Mucosa of descending colon (tissue), 3 donors: ENCODE measurements at places on chromosomes 2 and 18. TPM values are rescaled to one million over a fixed set of nuclear protein-coding genes. Genes with fewer than 3 reads are reported as not detected.
A peak's percentile ranks its signal among the peaks of the same experiment; 100 is the strongest.

The EPB41L3 gene
- total RNA-seq: 97.3 TPM

The ANKRD30B gene
- 0.06 TPM for total RNA-seq

The BIRC6 gene
- 136 TPM for total RNA-seq

- DNase-seq: no peak
Observed at GRCh38 chr2:237695201-237695780, 67.9 kb downstream of the LRRFIP1 start.

DNA sequence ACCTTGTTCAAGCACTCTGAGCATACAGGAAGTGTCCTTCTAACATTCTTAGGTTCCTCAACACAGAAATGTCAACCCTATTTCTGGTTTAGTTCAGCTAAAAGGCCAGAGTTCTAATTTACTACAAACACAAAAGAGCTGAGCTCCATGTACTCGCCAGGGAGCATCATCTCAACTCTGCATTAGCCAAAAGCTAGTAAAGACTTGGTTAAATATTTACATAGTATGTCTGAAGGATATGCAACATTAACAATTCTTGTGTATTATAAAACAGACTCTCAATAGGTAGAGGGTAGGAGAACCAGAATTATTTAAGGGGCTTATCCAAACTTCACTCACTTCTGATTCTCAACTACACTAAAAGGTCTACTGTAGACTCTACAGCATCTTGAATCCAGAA lies 154.6 kb downstream of the THADA start:
- DNase-seq: no peak

- DNase-seq: no peak
Observed at GRCh38 chr2:208266553-208266893, 468 bp downstream of the PIKFYVE start.

- DNase-seq: no peak
Observed at GRCh38 chr2:97998431-97999005, 2.8 kb upstream of the TMEM131 start.

DNA sequence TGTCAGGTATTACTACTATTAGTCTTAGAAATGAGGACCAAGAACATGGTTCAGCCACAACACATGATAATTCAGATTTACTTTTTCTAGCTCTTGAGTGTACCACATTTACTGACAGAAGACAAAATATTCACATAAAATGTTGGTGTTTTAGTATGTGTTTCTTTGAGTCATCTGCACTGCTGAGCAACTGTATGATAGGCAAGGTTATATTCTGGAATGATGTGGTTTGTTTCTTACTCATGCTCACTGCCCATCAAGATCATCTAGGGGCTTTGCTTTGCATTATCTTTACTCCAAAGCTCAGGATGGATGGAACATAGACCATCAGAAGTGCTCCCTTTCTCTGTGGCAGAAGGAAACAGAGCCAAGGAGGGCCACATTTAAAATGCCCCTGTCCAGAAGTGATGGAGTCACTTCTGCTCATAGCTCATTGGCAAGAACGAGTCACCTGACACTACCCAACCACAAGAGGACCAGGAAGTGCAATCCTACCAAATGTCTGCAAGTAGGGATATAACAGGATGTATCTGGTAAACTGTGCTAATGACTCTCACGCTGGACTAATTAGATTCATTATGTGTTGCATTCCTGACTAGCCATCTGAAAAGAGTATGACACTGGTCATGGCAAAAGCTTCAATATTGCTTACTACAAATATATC lies 81.5 kb downstream of the DIS3L2 start:
- no peak for DNase-seq

DNA sequence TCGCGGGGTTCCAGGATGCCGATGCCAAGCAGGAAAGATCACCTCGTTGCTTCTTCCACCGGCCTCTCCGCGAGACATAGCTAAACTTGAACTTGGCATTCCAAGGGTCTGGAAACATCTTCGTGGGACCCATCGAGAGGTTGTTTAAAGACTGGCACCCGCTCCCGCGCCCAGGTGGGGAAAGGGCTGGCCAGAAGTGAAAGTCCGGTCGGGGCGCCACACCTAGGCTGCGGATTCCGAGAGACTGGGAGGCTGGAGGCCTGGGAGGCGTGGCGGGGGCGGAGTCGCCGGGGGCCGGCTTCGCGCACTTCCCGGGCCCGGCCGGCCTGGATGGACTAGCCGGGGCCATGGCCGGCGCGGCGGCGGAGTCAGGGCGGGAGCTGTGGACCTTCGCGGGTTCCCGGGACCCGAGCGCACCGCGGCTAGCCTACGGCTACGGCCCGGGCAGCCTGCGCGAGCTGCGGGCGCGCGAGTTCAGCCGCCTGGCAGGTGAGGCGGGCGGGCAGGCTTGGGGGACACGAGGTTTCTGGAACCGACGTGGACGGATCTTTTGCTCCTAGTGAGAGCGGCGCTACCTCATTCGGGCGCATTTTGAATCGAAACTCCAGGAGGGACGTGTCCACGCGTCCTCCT lies at the start of gene MOCOS:
Gene MOCOS (plus strand): TSS at position 305 of the 633 bp plus-strand sequence. CDS start 43 bp downstream, at position 348.
- DNase-seq: peak; percentile 94

DNA sequence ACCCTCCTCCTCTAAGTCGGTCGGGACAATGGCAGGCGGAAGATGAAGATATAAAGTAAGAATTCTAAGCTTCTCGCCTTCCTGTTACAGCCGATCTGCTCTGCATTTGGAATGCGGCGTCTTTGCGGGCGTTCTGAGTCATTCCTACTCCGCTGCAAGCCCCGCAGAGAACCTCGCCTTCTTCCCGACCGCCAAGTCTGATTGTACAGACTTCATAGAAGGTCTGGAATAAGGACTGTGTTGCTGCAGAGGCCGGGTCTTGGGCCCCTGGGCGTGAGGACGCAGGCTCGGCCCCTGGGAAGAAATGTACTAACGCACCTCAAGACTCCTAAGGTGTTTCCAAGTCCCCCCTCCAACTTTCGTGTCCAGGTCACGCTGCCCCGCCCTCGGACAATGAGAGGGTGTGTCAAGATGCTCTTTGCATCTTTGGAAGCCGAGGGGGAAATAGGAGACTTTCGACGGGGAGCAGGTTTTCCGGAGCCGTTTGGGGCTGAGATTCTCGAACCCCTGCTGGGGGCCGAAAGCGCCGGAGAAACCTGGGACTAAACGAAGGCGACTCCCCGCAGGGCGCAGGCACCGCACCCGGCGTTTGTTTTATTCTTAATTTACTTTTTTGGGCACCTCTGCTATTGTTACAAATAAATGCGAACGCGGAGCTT lies 12.7 kb upstream of the PAX3 start:
- DNase-seq: no peak

- DNase-seq: no peak
Observed at GRCh38 chr2:216575465-216575864, 57.8 kb upstream of the IGFBP2 start.
